SW480 (cell line): ENCODE measurements at places on chromosomes 11 and 22.

DNA sequence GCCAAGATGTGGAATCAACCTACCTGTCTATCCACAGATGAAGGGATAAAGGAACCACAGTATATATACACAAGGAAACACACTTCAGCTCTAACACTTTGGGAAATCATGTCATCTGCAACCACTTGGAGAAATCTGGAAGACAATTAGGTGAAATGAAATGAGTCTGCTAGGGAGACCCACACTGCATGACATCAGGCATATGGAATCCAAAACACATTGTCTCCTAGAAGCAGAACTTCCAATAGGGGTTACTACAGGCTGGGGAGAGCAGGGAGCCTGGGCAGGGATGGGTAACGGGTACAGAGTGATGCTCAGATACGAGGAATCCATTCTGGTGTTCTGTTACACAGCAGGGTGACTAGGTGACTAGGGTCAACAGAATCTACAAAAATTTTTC is 18.3 kb downstream of the RGL4 start:
- DNase-seq, result no peak

- no peak for DNase-seq
These were observed 33.8 kb downstream of the BLID start for GRCh38 chr11:122082205-122082604.

DNA sequence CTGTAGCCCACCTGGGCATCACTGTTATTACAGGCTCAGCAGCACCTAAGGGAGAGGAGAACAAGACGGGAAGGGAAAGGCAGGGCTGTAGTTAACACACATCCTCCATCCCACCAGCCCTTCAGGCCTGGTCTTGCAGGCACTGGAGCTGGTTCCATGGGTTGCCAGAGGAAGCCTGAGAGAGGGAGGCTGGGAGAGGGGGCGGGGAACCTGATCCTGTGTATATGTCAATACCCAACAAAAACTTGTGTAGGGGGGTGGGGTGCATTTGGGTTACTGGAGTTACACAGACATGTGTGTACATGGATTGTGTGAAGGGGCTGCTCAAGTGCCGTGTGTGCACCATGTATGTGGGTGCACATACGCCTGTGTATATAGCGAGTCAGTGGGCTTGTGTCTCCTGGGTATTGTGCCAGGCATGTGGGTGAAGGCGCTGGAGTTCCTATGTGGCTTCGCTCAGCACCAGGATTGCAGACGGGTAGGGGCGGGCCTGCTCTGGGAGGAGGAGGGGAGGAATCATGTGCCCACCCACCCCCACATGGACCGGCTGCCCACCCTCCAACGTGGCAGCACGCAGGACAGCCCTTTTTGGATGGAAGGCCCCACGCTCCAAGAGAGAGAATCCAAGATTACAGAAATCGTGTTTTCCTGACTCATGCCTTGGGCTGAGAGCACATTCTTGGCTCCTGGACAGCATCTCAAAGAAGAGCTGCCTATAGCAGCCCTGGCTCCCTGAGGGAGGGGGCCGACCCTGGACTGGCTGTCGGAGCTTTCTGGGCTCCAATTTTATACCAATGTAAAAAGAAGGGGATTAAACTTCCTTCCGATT is 4.2 kb upstream of the SERPINH1 start:
- DNase-seq, result no peak

DNA sequence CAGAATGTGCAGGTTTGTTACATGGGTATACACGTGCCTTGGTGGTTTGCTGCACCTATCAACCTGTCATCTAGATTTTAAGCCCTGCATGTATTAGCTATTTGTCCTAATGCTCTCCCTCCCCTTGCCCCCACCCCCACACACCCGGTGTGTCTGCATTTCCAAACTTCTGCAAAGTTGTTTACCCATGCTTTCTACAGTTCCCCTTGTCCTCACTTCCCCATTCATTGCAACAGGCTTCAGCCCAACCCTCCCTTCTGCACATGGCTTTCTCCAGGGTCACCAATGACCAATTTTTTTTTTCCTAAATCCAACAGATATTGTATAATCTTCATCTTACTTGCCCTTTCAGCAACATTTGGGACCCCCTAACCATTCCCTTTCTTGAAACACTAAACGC is 32.0 kb upstream of the NUP50 start:
- no peak for DNase-seq

DNA sequence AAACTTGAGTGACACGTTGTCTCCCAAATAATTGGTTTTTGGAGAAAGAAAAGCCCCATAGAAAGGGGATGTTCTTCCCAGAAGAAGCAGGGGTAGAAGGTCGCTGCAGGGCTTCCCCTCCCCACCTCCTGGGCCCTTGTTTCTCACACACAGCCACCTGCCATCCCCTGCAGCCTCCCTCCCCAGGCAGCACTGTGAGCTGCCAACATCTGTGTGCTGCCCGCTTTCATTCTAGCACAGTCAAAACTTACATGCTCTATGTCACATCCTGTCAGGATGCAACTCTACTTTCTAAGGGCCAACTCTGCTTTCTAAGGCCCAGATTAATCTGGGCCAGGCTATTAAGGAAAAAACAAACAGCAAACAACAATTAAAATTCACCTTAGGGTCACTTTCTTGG is 309.4 kb upstream of the ZC3H12C start:
- no peak for DNase-seq

GRCh38 chr11:93059117-93059957 is 89.9 kb downstream of the MTNR1B start:
- DNase-seq, result no peak

GRCh38 chr11:128476729-128477128 is 110.6 kb downstream of the ETS1 start:
- DNase-seq, result no peak

DNA sequence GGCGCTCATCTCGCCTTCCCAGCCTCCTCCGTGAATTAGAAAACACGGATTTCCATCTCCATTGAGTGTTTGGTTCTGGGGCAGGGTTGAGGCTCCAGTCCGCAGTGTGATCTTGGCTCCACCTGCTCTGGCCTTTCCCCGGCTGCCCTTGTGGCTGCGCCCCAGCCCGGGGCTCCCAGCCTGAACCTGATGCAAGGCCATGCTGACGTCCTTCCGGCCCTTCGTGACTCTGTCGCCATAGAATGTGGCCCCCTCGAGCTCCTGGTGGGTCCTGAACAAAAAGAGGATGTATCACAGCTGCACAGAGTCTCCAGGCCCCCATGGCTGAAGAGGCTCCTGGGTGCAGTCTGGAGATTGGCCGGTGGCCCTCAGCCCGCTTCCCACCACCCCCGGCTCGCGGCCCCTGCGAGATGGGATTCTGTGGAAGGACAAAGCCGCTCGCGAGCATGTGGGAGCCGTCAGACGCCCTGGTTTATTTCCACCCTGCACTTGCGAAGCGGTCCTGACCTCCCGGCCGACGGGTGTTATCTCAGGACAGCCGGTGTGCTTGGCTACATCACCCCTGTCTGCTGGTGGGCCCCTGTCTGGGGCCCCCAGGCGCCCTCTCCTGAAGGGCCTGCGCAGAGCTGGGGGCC is 1214.0 kb downstream of the BRD1 start:
- no peak for DNase-seq

DNA sequence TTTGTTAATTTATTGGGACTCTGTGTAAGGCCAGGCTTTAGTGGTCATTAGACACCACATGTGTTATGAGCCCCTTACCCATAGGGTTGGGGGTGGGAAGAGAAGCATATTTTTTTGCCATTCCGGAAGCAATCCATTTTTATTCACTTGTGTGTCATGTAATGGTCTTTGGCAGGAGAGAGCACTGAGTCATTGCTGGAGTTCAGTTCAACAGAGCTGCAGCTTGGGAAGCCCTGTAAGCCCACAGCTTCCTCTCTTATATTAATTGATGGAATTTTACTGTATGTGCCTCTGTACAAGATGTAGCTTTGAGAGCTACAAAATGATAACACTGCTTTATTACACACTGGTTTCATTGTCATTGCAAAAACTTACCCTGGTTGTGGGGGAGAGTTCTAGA is 177.3 kb upstream of the SORL1-AS1 start:
- DNase-seq, result no peak
